ENCODE measurements at places on chromosomes 6 and 20. TPM values are rescaled to one million over a fixed set of nuclear protein-coding genes. Genes with fewer than 3 reads are reported as not detected.
A peak's percentile ranks its signal among the peaks of the same experiment; 100 is the strongest.

Gene TXLNB
- polyA plus RNA-seq: 0.77 TPM

Gene SPDEF
- polyA plus RNA-seq: not detected

Gene MMP24
- 1.6 TPM for polyA plus RNA-seq

- no peak for DNase-seq
Measured at GRCh38 chr6:147999001-147999540, 343.6 kb upstream of the SASH1 start.

- DNase-seq: no peak
Measured at GRCh38 chr6:37393381-37393929, 39.6 kb upstream of the CMTR1 start.

GRCh38 chr6:85172705-85173104 is 277.2 kb upstream of the NT5E start:
- no peak for DNase-seq

DNA sequence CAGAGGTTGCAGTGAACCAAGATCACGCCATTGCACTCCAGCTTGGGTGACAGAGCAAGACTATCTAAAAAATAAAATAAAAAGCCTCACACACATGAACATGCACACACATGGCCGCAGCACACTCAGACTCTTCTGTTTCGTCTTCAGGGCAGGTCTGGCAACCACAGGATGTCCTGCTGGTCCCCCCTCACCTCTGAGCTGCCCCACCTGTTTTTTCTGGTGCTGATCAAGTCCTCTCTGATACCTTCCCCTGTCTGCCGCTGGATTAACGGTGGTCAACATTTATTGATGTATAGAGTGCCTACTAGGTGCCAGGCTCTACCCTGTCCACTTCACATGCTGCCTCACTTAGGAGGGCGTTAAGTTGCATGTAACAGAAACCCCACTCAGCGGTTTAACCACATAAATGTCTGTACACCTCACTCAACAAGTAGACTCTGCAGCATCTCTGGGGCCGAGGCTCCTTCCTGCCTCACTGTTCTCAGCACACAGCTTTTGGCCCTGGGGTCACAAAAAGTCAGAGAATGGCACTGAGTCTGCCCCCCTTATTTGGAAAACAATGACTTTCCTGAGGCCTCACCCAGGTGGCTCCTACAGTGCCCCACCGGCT is 4.5 kb upstream of the AP5S1 start:
- no peak for DNase-seq

DNA sequence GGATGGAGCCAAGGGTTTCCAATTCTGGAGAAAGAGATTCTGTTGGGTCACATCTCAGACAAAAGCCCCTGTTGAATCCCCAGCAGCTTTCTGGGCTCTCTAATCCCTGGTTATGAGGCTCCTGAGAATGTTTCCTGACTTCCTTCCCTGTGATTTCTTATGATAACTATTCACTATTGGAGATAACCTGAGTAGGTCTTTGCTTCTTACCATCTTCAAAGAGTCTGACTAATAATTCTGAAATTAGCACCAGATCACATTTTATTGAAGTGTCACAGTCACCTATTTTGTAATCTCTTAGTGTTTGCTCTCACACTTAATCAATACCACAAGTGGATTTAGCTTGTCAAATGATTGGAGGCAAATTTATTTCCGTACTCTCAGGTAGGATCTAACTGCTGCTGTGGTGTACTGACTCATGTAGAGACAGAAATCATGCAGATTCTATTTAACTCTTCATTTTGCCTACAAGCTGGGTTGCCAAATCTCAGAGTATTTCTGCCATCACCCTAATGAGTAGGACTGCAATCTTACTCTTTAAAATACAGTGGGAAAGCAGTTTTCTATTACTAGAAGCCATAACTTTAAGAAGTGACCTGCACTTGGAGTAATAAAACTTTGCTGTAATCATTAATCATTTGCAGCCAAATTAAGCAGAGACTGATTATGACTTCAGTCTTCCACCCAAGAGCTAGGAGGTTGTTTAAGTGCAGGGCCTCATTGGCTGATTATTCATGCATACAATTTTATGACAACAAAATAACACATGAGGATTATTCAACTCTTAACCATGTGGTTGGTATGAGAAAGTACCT is 422.1 kb downstream of the EPM2A start:
- no peak for DNase-seq

DNA sequence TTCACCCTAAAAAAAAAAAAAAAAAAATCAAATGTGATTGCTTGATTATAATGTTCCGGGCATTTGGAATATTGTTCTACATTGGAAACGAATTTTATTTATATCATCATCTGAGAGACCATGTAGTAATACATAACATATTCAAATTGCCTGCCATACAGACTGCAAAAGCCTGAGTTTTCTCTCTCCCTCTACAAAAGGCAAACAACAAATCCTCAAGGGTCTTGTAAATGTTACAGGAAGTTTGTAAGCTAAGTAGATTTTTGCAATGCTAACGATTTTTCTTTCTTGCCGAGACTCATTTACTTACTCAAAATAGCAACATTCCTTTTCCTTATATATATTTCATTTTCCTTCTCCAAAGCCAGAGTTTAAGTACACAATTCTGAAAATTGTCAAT is 49.0 kb upstream of the HTR1E start:
- DNase-seq: no peak

GRCh38 chr6:44038543-44039065 is 88.6 kb downstream of the MRPL14 start:
- no peak for DNase-seq

GRCh38 chr6:134201716-134202115 is 116.2 kb downstream of the SGK1 start:
- no peak for DNase-seq

GRCh38 chr6:44462797-44463727 is 75.6 kb downstream of the CDC5L start:
- peak; percentile 43 for DNase-seq
